ENCODE measurements at places on chromosomes 3 and 15.

GRCh38 chr3:140334132-140334929, 343.5 kb upstream of the TRIM42 start:
- DNase-seq = no peak

DNA sequence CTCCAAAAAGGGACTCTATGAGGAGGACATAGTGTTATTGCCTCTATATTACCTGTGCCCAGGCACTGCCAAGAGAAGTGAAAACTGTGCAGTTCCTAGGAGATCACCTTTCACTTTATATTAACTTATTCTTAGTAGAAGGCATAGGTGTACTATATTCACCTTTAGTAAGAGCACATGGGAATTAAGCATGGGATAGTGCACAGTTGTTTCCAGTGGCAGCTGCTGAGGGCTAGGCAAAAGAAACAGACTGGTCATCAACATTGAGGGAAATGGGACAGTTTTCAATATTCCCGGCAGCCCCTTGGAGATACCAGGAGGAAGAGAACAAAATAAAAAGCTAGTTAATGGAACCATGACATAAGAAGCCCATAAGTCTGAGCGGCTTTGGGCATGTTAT, 100.9 kb downstream of the PLCL2 start:
- no peak for DNase-seq

DNA sequence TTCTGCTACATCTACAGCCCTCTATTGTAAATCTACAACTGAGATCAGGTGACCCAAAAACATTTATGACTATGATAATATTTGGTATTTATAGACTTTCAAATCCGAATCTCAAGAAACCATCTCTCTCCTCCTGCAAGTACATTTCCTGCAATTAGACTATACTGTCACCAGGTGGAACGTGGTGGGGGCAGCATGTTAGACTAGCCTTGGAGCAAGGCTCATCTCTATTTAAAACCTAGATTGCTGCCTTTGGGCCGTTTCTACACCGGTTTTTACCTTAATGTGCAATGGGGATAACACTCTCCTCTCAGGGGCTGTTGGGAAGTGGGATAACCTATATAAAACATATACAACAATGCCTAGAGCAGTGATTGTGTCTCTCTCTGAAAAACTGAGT, 3.8 kb upstream of the KATNBL1 start:
- DNase-seq = no peak

DNA sequence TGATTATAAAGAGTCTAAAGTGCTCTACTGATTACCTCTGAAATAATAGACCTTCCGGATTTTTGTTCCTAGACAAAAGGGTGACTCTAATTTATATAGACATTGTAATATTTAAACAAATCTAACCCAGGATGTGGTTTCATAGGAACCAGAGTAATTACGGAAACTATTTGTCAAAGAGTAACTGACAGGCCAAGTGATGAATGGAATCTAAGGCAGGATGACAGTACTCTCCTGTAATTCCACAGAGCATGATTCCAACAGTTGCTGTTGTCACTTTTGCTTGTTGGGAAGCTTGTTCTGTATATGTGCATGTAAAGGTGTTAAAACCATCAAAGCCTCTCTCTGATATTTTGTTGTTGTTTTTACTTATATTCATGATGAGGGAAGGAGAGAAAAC, 1141.0 kb downstream of the IGSF11 start:
- no peak for DNase-seq

- no peak for DNase-seq
These were observed 602.6 kb downstream of the RSL24D1 start for GRCh38 chr15:54594115-54594514.

DNA sequence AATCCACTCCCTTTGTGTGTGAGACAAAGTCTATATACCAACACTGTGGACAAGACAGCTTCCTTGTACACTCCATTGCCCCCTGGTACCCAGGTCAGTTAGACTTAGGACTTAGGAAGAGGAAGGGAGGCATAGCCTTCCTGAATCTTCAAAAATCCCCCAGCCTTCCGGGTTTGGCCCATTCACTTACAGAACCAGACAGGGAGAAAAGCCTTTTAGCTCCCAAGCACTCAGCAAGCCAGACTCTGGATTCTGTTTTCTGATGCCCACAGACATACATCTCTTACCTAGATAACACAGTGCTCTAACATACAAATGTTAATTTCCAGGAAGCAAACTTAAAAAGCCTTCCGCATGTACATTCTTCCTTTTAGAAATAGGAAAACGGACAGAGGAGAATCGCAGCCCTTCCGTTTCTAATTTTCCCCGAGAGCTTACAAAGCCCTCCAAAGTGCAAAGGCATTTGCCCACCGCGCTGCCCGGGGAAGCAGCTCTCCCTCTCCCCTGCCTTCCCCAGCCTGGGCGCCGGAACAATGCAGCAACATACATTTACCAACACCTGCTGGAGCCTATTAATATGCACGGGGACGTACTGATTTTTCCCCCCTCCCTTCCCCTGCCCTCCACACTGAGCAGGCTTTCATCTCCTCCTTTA, 442.0 kb downstream of the MAGI1 start:
- DNase-seq = no peak

DNA sequence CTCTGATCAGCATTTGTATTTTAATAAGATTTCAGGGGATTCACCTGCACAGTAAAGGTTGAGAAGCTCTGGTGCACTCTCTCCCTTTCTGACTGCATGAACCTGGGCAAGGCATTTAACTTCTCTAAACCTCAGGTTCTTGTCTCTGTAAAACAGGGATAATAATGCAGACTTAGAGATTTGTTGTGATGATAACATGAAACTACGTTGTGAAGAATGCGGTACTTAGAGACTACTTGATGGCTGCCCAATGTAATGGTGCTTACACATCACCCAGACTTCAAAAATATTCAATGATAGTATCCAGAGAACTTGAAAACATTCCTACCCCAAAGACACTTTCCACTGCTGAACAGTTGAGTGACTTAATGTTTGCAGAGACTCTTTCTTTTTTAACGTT, 19.8 kb upstream of the TNFSF10 start:
- no peak for DNase-seq

DNA sequence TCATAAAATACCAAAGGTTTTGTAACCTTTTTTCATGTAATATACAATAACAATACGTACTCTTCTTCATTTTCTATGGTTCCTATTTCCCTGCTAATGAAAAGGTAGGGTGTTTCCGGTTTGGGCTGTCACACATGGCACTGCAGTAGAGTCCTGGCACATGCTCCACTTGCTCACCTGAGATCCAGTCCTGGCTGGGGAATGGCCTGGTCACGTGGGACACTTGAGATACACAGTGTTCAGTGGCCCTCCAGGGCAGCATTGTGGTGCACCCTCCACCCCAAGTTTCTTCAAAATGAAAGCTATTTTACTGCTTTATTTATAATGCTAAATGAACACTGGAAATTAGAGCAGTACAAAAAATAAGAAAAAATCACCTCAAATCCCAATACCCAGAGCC, 23.2 kb downstream of the MRPS25 start:
- DNase-seq = no peak
